Activated CD4-positive, alpha-beta T cell treated with anti-CD3 and anti-CD28 coated beads, Interleukin-2, Interleukin-6, amounts not matched to agents 100 ng/mL and 50 ng/mL, durations not matched to agents 16 hours and 8 hours (primary cell): ENCODE measurements at places on chromosomes 2 and 18.

DNA sequence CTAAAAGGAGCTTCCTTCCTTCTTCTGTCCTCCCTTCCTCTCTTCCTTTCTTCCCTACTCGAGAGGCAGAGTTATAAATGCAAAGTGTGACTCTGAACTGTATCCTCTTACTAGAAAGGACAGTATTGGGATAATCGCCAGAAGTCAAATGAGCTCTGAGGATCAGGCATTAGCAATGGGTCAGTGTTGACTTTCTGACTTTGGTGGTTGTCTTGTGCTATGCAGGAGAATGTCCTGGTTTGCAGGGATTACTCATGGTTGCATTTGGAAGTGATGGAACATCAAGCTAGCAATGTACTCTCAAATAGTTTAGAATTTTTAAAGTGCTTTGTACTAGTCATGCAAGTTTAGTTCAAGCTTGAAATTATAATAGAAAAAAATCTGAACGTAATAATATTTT, 115.6 kb downstream of the TXNL1 start:
- DNase-seq, result no peak

DNA sequence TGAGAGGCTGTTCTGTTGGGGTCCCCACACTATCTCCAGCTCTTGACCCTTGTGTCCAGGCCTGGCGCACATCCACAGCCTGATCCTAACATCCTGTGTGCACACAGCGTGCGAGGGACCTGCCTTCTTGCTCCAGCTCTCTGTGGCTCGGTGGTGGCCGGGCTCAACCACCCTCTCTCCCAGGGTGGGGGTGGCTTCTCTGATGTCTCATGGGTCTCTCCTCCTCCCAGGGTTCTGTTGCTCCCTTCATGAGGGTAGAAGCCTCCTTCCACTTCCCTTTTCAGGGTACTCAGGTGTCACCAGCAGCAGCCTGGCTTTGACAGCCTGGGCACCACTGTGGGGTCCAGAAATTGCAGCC, 196.9 kb upstream of the RAB6C start:
- no peak for DNase-seq

GRCh38 chr2:223081789-223082188, 29.8 kb downstream of the KCNE4 start:
- no peak for DNase-seq

DNA sequence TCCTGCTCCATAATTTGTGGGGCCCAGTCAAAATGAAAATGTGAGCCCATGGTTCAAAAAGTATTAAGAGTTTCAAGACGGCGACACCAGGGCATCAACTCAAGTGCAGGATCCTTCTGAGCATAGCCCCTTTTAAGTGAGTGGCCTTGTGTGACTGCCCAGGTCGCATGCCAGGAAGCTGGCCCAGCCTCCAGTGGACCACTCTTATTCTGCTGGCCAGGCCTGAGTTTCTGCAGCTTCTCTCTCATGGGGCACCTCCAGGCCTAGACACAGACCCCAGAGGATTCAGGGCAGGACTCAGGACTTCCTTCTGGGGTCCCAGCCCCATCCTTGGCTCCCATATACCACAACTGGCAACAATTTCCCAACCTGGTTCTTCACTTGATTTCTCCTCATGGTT, 83.5 kb upstream of the HAAO start:
- DNase-seq, result no peak

DNA sequence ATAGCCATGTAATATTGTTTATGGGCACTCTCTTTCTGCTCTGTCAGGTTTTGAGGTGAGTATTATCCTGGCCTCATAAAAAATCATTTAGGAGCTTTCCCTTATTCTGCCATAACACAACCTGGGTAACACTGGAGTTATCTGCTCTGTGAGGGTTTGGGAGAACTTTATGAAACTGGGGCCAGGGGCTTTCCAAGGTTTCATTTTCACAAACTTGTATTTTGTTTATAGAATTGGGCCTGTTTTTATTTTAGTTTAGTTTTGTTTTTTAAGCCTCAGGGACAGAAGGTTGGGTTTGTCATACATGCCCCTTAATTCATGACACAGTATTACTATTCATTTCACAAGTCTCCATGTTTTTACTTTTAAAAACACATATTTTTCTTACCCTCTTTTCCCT, 83.5 kb downstream of the IRS1 start:
- no peak for DNase-seq

- DNase-seq, result no peak
Measured at GRCh38 chr2:11187731-11188130, 32.5 kb downstream of the SLC66A3 start.

DNA sequence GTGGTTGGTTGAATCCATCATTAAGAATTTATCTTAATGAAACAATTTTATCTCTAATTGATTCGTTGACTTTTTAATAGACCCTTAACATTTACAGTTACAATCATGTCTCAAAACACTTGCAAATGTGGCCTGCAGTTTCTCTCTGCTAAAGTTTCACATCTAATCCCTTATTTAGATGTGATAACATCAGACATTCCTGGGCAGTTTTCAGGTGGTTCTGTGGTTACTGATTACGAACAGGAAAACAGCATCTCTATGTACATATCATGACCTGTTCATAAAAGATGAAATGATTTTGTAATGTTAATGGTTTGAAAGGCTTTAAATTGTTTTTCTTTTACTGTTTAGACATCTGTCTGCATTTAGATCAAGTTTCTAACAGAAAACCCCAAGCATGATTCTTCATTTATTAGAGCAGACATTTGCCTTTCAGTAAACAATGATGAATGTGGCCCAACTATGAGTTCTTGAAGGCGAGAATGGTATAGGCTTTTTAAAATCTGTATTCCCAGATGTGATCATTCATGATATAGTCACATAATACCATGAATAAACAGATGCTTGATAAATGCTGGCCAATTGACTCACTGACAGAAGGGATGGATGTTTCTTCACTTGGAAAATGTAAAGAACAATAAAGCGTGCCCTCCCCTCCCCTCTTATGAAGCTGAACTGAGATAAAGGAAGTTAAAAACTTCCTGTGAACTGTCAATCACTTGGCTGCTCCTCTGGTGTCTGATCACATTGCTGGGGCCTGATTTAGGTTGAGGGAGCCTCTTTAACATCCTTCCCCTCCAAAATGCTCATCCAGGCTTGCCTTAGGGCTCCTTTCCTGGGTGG, 3.5 kb downstream of the CAPN14 start:
- no peak for DNase-seq

GRCh38 chr2:98634406-98635092, 26.2 kb downstream of the UNC50 start:
- DNase-seq, result peak; percentile 54

- no peak for DNase-seq
Measured at GRCh38 chr18:58777471-58777870, 87.2 kb upstream of the ZNF532 start.

DNA sequence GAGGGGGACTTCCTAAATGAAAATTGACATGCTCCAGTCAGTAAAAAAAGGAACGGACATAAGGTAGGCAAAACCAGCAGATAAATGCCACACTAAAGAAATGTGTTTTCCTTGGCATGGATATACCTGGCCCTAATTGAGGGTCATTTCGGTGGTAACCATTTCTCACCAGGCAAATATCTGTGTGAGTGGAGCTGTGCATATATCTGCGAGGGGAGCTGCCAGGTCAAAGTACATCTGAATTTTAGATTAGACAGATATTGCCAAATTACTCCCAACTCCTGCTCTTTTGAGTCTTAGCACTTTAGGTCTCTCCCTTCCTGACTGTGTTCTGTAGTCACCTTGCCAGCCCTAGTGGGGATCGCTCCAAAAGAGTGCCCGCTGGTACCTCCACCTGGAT, 204.2 kb downstream of the SH3BP4 start:
- no peak for DNase-seq

DNA sequence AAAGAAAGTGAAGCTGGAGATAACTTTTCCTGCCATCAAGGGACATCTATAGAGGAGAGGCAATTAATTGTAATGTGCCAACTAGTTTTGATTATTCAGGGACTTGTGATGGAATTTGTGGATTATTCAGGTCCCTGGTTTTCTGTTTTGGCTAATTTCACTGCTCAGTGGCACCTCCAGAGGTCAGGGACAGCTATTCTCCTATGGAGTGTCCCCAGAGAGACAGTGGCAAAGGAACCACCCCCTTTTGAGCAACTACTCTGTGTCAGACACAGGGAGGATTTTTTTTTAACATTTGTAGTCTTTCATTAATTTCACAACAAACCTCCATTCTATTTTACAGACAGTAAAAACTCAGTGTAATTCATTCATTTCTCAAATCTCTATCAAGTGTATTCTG, 206.0 kb upstream of the SPRED2 start:
- DNase-seq, result no peak

DNA sequence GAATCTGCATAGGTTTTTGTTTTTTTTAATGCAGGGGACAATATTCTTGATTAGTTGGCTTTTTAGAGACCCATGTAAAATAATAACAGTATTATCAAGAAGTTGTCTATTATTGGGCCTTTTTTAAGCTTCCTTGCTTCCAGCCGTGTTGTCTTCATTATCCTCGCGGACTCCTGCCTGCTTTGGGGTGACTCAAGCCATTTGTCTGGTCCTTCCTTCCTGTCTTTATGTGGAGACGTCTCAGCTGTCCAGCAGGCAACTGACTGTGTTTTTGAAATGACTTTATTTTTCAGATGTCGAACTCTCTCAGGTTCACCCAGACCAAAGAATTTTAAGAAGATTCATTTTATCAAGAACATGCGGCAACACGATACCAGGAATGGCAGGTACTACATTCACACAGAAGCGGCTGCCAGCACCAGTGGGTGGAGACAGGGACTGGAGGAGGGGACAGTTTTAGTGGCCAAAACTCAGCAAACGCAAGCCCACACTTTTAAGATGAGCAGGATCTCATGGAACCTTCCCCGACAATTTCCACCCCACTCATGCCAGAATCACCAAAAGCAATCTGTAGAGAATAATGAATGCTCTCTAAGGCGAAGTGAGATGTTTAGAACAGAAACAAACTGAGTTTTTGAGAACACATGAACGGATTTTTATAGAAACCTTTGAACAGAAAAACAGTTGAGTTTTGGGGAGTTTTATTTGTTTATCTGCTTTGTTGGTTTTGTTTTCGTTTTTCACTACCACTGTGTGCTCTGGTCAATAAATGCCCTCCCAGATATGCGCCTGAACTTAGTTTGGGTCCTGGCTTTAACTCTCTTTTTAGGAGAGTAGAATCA, 59.1 kb downstream of the CABLES1 start:
- no peak for DNase-seq

DNA sequence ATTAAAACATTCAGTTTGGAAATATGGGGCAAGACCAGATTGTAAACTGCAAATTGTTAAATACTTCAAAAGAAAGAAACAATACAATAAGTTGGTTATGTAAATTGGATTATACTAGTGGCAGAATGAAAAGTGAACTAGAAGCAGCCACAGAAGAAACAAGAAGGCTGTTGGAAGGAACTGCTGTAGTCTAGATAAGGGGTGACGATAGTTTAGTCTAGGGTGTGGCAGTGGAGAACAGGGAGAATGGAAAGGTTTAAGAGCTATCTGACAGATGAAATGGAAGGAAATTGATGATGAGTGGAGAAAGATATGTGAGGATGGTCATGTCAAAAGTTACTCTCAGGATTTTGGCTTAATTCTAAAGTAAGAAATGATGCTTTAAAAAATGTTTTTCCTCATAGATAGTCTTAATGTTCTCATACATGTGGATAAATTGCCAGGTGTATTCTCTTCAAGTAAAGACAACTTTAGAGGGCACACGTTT, 179.7 kb downstream of the GPD2 start:
- DNase-seq, result no peak

DNA sequence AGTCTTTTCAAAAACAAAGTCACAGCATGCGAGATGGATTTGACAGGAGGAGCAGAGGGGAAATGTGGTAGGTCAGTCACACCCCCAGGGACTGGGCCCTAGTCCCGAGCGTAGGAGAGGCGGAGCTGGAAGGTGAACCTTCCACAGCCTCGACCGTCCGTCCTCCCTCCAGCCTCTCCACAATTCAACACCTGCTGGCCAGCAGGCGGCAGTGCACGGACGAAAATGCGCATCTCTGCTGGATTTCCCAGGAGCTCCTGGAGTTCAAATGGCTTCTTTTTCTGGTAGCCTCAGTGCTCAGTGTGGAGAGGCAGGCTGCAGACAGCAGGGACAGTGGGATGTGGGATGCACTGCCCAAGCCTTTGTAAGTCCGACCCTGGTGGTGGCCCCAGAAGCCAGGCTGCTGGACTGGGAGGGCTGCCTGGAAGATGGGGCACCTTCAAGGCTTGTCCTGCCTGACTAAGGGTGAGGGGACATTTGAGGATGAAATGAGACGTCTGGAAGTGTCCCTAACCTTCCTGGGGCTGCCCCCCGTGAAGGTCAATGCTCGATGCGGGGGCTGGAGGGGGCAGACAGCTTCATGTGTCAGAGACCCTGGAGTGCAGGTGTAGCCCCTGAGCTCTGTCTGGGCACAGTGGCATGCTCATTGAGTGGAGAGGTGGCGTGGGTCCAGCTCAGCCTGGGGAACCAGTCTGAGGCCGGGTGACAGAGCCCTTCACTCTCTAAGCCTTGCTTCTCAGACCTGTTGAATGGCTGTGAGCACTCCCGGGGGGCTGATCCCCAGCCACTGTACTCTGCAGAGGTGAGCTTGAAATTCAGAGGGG, 189.5 kb downstream of the TFCP2L1 start:
- peak; percentile 47 for DNase-seq

- no peak for DNase-seq
Measured at GRCh38 chr2:4765787-4766530, 926.2 kb upstream of the SOX11 start.

DNA sequence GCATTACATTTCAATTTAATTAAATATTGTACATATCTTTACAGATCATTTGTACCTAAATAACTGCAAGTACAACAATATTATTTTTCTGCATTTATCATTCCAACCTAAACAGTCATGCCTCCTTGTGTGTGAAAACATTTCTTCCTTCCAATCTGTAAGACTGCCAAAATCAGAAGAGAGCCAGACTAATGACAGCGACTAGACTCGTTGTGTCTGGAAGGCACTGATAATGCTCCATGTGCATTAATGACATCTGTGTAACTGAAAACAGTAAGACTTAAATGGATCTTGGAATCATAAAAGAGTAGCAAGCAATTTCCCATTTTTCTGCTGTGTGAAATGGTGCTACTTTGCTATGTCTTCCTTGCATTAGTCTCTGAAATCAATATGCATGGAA, 278.0 kb upstream of the DSEL start:
- no peak for DNase-seq

GRCh38 chr2:165456027-165456426, 13.5 kb upstream of the CSRNP3 start:
- DNase-seq, result no peak

GRCh38 chr2:119283873-119284331, 60.3 kb downstream of the STEAP3 start:
- no peak for DNase-seq
